ENCODE measurements at places on chromosomes 13 and 19.

DNA sequence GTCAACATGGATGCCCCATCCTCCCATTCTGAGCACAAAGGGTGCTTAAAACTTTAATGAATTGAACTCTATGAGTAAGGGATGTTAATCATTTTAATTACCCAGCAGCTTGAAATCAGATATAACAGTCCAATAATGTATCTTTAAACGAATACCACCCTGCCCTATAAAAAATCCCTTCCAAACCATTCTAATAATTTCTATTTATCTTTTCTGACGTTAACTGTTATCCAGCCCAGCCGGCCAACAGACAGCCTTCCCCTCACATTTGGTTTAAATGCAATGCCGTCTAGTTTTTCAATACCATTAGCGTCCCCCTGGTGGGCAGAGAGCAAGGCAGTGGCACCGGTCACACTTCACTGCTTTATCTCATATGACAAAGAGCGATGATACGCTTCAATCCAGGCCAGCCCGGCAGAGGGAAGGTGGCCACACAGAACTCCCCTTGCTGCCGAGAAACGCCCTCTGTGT lies 402.2 kb upstream of the ZNF507 start:
- no peak for DNase-seq

DNA sequence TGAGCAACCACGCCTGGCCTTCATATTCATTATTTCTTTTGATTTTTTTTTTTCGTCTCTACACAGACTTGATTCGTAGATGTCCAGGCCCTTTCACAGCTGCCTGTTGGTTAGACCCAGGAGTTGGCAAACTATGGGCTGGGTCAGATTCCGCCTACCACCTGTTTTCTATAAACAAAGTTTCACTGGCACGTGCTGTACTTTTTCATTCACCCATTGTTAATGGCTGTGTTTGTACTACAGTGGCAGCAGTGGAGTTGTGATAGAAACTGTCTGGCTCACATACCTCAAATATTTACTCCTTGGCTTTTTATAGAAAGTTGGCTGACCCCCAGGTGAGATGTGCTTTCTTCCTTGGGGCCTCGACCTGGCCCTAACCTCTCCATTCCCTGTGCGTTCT lies 72.9 kb upstream of the TEX29 start:
- no peak for DNase-seq

DNA sequence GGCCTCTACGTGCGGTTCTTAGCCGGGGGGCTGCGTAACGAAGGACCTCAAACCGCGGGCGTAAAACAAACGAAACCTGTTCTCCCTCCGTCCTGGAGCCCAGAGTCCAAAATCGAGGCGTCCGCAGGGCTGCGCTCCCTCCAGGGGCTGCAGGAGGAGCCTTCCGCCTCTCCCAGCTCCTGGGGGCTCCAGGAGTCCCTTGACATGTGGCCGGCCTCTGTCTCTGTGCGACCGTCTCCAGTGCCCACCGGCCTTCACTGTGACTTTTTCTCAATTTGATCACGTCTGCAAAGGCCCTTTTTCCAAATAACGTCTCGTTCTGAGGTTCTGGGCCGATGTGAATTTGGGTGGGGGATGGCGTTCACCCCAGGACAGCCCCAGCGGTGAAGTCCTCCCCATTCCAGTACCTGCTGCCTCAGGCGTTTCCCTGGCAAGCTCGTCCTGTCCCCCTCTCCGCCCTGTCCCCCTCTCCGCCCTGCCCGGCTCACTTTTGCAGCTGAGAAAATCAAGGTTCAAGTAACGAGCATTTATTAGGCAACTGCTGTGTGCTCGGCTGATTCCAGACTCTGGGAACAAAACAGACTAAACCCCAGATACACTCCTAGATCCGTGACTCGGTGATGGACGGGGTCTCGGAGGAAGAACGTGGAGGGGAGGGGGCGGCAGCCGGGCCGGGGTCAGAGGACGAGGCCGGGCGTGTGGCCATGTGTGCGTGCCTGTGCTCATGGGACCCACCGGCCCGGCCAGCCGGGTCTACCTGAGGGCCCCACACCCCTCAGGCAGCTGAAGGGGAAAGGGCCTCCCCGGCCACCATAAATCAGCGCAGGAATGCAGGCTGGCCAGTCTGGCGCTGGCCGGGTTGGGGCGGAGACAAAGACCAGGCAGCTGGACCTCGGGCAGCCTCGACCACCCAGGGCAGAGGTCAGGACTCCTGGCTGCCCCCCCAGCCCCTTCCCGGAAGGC lies 28.1 kb upstream of the WDR18 start:
- no peak for DNase-seq

DNA sequence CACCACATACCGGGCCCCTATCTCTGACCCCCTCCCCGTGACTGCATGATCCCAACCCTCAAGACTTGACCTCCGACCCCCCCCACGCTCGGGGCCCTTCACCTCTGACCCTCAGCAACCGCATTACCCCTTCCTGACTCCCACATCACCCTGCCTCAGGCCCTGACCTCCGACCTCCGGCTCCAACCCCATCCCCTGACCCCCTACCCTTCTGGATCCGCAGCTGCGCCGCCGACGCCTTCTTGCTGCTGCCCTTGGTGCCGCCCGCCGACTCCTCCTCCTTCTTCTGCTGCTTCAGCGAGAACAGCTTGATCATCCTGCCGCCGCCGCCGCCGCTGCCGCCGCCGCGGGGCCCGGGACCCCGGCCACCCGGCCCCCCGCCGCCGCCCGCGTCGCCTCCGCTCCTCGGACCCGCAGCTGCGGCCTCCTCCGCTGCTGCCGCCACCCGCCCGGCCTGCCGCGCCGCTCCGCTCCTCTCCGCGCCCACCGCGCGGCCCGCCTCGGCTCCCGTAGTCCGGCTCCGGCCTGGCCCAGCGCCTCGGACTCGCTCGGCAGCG lies at the start of gene UBE2M:
Gene UBE2M, minus strand, starts transcription at position 546 of the 557 bp plus-strand sequence. Its CDS starts 230 bp downstream, at position 316.
- DNase-seq = no peak

Measured in GM12865 (cell line).